Suppressor macrophage (primary cell): ENCODE measurements at places on chromosomes 3 and 15.

DNA sequence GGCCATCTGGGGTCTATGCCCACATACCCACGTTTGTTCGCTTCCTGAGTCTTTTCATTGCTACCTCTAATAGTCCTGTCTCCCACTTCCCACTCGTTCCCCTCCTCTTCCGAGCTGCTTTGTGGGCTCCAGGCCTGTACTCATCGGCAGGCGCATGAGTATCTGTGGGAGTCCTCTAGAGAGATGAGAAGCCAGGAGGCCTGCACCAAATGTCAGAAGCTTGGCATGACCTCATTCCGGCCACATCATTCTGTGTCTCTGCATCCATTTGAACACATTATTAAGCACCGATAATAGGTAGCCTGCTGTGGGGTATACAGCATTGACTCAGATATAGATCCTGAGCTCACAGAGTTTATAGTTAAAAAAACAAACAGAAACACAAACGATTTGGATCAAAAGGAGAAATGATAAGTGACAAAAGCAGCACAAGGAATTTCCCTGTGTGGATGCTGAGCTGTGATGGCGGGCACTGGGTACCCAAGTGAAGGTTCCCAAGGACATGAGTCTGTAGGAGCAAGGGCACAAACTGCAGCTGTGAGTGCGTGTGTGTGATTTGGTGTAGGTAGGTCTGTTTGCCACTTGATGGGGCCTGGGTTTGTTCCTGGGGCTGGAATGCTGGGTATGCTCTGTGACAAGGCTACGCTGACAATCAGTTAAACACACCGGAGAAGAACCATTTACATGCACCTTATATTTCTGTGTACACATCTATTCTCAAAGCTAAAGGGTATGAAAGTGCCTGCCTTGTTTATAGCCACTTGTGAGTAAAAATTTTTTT is 35.9 kb downstream of the NR1I2 start:
- no peak for DNase-seq

DNA sequence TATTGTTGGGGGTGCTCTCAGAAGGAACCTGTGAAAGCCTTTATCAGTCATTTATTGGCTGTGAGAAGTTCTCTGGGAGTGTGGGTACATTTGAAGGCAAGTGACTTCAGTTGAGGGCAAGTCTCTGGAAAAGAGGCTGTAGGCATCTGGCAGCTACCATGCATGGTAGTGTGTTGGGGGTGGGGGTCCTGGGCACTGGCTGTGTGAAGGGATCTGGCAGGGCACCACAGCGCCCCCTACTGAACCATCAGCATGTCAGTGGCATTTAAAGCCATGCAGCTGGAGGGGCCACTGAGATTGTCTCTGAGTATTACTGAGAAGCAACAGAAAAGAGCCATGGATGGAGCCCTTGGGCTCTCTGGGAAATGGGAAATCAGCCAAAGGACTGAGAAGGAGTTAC is 30.6 kb downstream of the CRTAP start:
- no peak for DNase-seq

GRCh38 chr3:15781637-15782402 is 16.0 kb downstream of the ANKRD28 start:
- no peak for DNase-seq

DNA sequence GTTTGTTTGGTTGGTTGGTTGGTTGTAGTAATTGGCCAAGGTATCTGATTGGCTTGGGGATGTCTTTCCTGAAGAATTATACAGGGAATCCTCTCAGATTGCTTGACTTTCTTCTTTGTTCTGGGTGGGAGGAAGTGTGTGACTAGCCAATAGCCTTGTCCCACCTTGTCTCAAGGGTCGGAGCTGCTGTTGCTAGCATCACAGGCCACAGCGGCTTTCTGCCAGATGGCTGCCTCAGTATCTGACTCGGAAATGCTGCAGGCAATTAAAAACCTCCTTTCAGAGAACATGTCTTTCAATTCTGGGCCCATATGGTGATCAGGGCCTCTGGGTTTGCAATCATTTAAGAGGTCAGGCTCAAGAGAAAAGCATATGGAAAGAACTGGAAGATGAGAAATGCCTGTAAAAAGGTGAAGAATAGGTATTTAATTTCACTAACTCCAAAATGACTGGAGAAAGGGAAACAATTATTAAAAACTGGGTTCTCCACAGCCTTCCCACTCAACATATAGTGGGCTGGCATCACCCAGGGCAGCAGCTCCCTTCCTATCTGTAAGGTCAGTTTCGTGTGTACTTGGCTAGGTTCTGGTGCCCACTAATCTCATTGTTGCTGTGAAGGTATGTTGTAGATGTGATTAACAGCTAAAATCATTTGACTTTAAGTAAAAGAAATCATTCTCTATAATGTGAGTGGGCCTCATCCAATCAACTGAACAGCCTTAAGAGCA is 32.4 kb downstream of the TGFBR2 start:
- no peak for DNase-seq

GRCh38 chr3:127791221-127791913 is 30.9 kb downstream of the MGLL start:
- DNase-seq = no peak

- no peak for DNase-seq
Measured at GRCh38 chr15:42576040-42576594, 711 bp downstream of the STARD9 start.
